ENCODE measurements at places on chromosomes 6 and 20.

DNA sequence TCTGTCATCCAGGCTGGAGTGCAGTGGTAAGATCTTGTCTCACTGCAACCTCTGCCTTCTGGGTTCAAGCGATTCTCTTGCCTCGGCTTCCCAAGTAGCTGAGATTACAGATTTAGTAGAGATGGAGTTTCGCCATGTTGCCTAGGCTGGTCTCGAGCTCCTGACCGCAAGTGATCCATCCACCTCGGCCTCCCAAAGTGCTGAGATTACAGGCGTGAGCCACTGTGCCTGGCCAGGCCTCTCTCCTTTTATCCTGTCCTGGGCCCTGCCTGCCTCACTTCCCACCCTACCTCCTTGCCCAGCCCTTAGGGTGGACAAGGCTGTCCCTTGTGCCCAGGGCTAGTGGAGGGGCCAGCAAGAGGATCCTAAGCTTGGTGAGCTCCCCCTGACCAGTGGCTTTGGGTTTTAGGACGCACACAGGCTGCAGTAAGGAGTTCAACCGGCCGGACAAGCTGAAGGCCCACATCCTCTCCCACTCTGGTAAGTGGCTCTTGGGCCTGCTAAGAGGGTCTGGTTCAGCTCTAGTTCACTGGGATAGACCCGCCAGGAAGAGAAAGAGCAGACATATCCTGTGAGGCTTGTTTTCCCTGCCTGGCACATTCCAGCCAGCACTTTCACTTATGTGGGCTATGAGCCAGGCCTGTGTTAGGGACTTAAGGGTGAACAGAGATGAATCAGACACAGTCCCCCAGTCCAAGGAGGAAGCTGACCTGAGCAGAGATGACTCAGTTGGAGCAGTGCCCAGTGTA, 21.9 kb upstream of the CHMP4B start:
- DNase-seq, result peak; percentile 95

DNA sequence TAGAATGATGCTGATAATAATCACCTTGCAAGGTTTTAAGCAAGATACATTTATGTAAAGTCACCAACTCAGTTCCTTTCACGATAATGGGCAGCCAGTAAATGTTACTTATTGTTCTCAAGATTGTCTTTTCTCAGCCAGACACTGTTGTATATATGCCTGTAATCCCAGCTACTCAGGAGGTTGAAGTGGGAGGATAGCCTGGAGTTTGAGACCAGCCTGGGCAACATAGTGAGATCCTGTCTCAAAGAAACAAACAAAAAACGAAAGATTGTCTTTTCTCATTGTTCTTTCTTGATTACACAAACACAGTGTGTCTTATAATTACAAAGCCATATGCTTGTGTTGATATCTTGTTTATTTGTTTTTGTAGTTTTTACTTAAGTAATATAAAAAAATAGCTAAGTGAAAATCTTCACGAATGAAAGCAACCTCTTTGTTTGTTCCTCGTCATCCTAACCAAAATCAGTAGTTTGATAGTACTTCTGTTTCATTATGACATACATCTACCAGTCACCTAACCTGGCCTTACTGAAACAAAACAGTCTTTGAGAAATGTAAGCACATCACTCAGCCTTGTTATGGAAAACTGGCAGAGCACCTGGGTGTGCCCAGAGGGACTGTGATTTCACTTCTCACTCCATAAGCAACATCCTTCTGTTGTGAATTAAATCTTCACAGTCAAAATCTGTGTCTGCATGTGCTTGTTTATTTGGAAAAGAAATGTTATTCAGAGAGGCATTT, 436.2 kb upstream of the SOX4 start:
- no peak for DNase-seq

DNA sequence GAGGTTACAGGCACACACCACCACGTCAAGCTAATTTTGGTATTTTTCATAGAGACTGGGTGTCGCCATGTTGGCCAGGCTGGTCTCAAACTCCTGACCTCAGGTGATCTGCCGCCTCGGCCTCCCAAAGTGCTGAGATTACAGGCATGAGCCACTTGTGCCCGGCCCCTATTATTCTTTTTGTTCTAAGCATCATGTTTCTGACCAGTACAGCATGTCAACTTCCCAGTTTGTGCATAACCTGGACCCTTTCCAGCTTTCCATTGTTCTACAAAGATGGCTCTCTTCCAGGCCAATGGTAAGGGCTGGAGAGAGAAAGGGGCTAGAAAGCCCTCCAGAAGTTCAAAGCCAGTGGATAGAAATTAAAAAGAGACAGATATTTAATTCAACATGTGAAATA, 91.3 kb upstream of the TNFAIP3 start:
- no peak for DNase-seq

DNA sequence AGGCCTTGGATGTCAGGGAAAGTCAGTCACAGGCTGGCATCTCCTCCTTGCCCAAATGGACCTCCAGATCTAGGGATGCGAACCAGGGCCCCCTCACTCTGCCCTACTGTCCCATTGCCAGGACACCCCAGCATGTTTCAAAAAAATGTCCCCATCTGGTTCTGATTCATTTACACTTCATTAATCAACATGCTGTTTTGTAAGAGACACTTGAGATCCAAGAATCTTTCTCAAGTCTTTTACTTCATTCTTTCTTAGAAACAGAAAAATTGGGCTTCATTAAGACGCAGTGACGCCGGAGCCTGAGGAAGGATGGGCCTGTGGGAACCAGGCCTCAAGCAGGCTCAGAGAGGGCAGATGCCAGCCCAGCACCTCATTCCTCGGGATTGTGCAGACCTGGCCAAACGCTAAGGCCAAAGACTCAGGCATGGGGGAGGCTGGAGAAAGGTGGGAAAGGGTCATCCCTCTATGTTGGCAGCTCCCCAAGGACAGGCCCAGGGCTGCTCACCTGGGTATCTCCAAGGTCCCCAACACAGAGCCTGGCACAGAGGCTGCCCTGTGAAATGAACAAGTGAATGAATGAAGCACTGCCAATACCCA, 3.8 kb downstream of the RSPO4 start:
- DNase-seq, result no peak

DNA sequence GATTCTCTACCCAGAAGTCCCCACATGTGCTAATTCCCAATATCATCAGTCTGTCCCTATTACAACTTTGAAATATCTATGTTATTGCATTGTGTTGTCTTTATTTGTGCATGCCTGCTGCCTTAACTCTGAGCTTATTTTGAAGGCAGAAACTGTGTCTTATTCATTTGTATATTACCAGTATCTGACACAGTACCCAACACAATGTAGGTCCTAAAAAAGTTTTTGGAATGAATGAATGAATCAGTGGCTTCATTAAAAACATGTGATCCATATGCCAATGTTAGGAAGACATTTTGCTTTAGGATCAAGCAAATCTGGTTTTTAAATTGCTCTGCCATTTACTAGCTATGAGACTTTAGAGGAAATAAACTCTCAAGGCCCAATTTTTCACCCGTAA, 420.4 kb downstream of the CBLN4 start:
- DNase-seq, result no peak

- no peak for DNase-seq
Measured at GRCh38 chr6:105836379-105836778, 249.8 kb upstream of the PRDM1 start.

DNA sequence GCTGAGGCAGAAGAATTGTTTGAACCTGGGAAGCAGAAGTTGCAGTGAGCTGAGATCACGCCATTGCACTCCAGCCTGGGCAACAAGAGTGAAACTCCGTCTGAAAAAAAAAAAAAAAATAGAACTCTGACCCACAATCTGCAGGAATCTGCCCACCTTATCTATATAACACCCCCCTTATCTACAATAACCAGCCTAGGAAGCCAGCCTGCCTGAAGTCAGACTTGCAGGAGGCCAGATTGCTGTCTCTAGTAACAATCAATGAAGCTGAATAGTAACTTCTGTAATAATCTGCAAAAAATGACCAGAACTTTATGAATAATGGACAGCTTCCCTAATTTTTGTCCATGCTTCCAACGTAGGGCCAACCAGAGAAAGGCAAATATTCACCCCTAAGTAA, 352.5 kb downstream of the CD83 start:
- no peak for DNase-seq

DNA sequence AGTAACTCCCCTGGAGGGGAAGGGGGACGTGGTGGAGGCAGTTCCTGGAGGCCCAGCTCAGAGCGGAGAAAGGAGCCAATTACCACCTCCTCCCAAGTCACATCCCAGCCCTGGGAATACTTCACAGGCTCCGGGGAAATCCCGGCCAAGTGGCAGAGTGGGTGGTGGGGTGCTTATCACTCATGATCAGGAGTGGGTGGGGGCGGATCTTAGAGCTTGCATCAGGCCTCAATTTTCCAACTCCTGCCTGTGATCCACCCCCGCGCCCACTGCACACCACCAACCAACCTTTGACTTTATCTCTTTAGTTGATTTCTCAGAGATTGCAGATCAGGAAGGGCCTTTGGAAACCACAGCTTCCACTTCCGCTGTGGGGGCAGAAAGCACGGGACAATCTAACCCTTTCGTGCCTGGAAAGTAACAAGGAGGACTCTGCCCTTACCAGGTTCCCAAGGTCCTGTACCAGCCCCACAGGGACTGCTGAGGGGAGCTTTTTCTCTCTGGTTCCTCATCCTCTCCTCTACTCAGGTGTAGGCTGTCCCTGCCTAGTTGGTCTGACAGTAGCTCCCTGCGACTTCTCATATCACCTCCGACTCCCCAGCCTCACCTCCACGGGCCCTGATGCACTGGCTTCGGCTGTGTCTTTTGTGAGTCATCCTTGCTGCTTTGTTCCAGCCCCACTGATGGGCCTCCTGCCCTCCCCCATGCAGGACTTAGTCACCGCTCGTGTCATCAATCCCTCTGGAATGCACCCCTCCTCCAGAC, 24.9 kb upstream of the IER3 start:
- DNase-seq, result peak; percentile 97

GRCh38 chr6:149961728-149962425, 1.9 kb upstream of the ULBP1 start:
- peak; percentile 30 for DNase-seq
